ENCODE measurements at places on chromosomes 5 and 9.

GRCh38 chr5:169873642-169874041 is 106.7 kb downstream of the INSYN2B start:
- DNase-seq: no peak

- DNase-seq: no peak
Observed at GRCh38 chr9:4333231-4333740, 33.4 kb upstream of the GLIS3 start.

DNA sequence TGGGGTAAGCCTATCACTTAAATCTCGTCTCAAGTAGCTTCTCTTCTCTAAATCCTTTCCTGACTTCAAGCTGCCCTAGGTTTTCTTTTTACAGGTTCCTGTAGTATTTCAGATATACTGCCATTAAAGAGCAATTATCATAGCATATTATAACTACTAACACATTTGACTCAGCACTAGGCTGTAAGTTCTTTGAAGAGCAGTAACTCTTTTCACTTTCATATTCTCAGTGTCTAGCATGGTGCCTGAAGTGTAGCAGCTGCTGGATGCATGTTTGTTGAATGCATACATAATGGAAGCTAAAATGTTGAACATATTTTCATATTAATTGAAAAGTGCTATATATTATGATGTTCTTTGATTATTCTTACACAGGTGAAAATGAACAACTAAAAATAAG is 22.5 kb downstream of the CCDC152 start:
- no peak for DNase-seq

DNA sequence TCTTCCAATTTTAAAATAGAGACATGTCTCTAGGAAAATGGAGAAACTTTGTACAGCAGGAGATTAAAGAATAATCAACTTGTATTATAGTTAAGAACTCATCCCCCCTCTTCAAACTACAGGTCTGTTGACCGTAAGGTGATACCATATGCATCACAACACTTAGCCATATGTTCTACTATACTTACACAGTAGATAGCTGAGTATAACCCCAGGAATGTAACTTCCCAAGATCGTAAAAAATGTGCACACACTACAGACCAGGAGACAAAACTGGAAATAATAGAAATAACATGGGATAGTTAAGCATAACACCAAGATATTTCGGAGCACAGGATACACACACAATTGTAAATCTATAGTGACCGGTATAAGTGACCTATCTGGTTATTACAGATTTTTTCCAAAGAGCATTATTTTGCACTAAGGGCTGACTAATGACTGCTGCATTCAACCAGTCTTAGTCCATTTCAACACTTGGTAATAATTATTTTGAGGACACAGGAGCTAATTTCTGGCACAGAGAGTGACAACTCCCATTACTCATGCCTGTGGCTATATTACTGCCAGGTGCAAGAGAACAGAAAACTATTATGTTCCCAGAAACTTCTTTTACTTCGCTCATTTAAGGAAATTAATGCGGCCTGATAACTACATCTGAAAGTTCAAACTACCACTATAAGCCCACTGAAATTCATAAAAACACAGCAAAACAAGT is 15.4 kb upstream of the ZNF622 start:
- DNase-seq: no peak

GRCh38 chr5:6431214-6432195 is 17.2 kb upstream of the UBE2QL1 start:
- DNase-seq: no peak

GRCh38 chr5:32583582-32584232 is 1.6 kb upstream of the SUB1 start:
- DNase-seq: no peak

- no peak for DNase-seq
Observed at GRCh38 chr5:156513123-156513815, 186.3 kb downstream of the SGCD start.

GRCh38 chr5:31845361-31845760 is 206.4 kb downstream of the PDZD2 start:
- DNase-seq: no peak

GRCh38 chr9:12863618-12864017 is 88.8 kb downstream of the LURAP1L start:
- no peak for DNase-seq

DNA sequence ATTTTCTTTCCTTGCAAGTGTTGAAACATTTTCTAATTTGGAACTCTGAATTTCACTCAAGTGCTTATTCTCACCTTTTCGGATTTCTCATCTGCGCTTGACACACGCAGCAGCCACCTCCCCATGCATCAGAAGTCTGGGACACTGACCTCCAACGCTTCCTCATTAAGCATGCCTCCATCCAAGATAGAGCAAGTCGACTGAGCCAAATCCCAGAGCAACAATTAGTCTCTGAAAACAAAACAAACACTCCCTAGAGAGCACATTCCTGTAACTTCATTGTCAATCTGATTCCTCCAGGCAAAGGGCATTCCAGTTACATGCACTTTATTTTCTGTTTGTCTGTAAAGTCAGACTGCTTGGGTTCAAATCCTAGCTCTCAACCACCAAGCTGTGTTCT is 5.7 kb downstream of the CD180 start:
- DNase-seq: no peak

GRCh38 chr9:90455316-90455715 is 187.3 kb downstream of the DIRAS2 start:
- no peak for DNase-seq

DNA sequence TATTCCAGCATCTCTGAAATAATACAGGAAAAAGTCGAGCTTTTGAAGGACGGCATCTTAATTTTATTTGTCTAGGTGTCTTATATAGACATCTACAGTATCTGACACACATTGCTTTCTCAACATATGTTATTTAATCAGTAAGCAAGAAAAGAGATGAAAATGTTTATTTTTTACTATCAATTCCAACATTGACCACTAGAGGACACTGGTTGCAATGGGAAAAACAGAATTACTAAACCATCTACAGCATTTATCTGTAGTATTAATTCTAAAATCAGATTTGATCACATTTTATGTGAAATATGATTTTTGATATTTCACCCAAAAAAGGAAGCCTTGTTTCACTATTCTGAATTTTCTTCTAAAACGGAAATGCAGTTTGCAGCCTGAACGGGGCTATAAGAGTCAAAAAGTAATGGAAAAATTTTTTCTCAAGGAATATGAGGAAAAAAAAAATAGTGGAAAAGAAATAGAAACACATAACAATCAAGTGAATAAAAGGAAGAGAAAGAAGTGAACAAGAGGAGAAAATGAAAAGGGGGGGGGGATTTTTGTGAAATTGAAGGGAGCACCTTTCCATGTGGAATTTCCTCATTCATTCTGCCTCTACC is 98.6 kb downstream of the OSTF1 start:
- DNase-seq: no peak

DNA sequence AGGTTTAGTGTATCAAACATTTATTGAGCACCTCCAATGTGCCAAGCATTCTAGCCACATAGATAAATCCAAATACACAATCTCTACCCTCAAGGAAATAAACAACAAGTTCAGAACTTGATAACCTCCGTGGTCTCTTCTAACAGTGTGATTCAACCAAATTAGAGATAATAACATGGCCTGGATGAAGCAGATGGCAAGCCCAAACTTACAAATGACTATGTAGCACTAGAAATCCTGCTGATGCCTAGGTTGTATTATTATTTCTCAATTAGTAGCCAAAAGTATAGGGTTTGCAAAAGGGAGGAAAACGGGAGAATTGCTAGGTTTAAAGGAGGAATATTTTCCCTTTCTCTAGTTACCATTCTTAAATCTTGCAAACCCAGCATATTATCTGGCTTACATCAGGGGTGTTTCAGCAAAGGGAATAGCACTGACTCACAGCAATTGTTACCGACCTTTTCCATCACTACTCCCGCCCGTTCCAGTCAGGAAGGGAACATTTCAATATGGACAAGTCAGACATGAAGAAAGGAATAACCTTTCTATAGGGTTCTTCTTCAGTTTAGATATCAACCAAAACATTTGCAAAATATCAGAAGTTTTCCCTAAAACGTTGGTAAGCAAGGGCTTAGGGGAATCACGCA is 2.3 kb downstream of the DPYSL3 start:
- DNase-seq: no peak

- no peak for DNase-seq
Observed at GRCh38 chr9:7226007-7226640, 468.4 kb downstream of the KDM4C start.
